ENCODE measurements at places on chromosomes 16 and 17. TPM values are rescaled to one million over a fixed set of nuclear protein-coding genes. Genes with fewer than 3 reads are reported as not detected.

DNA sequence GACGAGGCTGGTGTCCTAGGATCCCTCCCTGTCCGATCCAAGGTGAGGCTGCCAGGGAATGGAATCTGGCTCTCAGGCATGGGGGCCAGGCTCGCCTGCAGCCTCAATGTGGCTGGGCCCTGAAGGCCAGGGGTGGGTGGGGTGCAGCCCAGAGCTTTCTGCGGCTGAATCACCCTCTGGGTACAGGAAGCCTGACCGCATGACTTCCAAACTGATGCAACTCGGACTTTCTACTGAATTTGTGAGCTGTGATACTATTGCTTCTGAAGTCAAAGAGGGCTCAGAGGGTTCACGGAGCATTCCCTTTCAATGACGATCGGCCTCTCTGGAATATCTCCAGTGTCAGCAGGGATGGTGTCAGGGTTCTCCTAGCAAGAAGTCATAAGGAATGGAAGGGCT is 123.7 kb downstream of the METRNL start:
- no peak for DNase-seq

DNA sequence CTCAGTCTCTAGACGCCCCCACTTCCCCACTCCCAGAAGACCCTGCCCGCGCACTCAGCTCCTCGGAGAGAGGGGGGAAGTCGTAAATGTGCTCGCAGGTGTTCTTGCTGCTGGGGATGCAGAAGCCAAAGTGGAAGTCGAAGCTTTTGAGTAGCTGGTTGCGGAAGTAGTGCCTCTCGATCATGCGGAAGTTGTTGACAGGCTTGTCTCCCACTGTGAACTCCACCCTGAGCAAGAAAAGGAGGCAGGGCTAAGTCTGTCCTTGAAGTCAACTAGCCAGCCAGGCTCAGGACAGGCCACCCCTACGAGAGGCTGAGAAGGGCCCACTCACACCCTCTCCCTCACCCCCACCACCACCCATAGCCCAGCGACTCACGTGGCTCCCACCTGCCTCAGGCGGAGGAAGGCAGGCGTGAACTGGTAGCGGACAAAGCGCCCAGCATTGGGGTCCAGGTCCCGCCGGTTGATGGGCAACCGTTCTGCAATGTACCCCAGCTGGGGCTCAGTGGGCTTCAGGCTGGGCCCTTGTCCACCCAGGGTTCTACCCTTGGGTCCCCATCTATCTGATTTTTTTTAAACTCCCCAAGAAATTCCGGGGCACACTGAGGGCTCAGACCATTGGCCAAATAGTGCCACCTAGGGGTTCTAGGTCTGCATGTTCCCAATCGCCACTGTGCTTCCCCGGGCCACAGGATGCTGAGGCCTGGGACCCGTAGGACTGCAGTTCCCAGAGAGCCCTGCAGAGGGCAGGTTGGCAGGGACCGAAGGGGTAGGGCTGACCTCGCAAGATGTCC is 4.6 kb downstream of the UNC119 start:
- peak; percentile 73 for DNase-seq

DNA sequence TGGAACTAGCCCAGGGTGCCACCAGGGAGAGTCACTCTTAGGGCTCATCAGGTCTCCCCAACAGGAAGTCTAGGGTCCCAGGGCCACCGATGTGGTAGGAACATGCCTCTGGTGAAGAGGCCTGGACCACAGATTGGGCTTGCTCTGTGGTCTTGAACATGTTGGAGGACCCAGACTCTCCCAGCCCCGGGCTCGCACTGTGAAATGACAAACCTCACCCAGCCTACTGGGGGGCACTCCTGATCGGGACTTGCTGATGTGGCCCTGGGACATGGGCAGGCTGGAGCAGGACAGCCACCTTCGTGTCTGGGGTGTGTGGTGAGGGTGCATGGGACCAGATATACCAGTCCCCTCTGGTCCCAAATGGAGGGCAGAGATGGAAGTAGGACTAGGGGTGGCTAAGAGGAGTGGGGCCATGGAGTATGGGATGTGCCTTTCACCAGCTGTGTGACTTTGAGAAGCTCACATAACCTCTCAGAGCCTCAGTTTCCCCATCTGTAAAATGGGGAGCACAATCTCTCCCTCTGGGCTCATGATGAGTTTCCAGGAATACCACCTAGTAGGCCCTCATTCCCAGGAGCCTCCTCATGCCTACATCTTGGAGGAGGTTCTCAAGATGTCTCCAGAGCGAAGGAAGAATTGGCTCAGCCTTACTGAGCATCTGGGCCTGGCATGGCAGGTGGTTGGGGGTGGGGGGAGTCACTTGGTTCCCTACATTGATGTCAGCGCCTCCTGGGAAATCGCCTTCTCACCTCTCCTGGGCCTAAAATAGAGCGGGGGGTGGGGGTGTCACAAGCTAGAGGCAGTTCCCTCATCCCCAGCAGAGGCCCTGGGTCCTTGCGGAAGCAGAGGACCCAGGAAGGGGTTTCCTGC is 1.5 kb upstream of the ADAM11 start:
- peak; percentile 40 for DNase-seq

DNA sequence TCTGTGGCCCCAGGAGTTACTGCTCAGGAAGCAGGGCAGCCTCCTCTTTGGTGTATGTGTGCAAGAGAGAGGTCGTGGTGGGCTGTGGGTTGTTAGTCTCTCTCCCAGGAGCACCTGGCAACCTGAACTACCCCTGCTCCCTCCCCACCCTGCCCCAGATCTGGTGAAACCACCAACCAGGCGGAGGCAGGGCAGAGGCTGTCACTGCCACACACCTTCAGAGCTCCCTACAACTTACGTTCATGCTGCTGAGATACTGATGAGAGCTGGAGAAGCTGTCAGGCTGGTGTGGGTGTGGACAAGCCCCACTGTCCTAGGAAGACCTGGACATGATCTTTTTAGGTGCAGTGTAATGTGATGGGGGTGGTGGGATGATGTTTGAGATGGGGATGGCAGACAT is 24.3 kb downstream of the GOSR2 start:
- no peak for DNase-seq

- no peak for DNase-seq
Observed at GRCh38 chr17:63095459-63095858, 129.4 kb downstream of the TANC2 start.

DNA sequence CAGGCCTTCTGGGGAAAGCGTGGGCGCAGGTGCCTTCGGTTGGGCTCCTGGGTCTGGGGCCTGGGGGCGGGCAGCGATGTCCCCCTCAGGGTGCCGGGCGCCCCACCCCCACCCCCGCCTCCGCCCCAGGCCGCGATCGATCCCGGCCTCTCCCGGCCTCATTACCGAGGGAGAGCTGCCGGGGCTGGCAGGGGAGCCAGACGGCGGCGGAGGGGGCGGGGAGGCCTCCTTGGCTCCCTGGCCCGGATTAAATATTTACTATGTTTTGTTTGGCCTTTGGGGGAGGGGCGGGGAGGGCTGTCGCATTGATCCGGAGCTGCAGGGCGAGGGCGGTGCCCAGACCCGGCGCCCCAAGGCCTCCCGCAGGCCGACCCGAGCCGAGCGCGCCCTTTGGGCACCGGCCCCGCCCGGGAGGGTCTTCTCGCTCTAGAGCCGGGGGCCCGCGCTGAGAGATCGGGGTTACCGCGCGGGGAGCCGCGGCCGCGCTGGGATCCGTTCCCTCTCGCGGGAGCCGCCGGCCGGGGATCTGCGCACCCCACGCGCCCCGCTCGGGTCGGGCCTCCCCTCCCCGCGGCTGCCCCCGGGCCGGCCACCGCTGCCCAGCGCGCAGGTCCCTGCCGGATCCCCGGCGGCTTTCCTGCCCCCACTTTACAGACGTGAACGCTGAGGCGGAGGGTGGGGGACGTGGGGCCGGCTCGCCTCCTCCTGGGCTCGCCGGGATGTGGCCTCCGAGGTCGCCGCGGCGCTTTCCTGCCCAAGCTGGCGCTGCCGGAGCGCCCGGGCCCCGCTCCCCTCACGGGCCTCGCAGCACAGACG is 27.0 kb downstream of the RTN4RL1 start:
- DNase-seq, result no peak

GRCh38 chr16:16032271-16032979 is 83.0 kb downstream of the ABCC1 start:
- DNase-seq, result no peak

- no peak for DNase-seq
Observed at GRCh38 chr17:73337330-73337710, 25.5 kb upstream of the CDC42EP4 start.

GRCh38 chr16:90026135-90026534 is 6.9 kb upstream of the DBNDD1 start:
- no peak for DNase-seq

- no peak for DNase-seq
Observed at GRCh38 chr16:49543631-49543946, 170.0 kb downstream of the C16orf78 start.

DNA sequence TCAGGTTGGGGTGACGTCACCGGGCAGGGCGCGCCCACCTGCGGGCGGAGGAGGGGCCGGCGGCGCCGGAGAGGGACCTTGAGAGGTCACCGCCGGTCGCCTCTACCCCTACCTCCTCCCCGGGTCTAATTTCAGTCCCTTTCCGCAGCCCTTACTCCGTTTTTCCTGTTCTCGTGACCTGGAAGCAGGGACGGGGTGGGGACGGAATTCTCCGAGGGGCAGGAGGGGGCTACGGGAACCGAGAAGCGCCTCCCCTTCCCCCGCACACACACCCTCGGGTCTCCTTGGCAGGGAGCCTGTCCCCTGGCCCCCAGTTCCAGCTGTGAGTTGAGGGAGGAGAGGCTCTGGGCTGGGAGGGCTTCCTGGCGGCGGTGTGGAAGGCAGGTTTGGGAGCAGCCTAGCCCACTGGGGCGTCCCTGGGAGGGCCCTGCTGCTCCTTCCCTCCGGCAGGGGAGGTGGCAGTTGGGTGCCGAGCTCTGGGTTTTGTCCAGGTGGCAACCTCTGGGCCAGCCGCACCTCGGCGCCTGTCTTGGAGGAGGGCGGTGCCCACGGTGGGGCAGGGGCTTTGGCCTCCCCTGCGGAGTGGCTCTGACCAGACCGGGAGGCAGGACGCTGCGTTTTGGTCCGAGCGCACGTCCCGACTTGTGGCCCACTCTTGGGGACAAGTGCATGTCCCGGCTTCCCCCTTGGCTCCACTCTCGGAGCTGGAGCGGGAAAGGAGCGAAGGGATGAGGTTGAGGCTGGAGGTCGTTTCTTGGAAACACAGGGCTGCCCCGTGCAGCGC is 773 bp downstream of the SYNGR3 start:
- DNase-seq, result no peak

GRCh38 chr17:17305281-17305801 is 2.2 kb downstream of the NT5M start:
- DNase-seq, result no peak

GRCh38 chr16:84579936-84580335 is 37.9 kb downstream of the COTL1 start:
- no peak for DNase-seq

- DNase-seq, result no peak
Observed at GRCh38 chr16:50712560-50712898, 19.1 kb downstream of the NOD2 start.

DNA sequence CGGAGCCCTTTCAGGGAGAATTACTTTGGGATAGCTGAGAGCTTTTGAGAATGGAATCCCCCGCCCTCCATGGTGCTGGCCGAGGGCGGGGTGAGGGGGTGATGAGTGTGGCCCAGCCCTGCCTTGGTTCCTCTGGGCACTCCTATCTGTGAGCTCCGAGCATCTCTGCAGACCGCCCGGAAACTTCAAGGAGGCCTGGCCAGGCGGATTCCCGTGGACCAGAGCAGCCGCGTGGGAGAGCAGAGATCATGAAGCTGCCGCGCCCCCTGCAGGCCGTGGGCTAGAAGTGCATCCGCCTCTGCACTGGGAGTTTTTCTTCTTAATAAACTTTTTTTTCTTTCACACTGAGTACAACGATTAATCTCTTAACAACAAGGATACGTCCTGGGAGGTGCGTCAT is 392.9 kb upstream of the EEF2KMT start:
- DNase-seq, result peak; percentile 6

GRCh38 chr17:5354886-5355415 is 64.5 kb downstream of the NUP88 start:
- no peak for DNase-seq

GRCh38 chr17:62648956-62649294 is 21.5 kb downstream of the MRC2 start:
- no peak for DNase-seq

DNA sequence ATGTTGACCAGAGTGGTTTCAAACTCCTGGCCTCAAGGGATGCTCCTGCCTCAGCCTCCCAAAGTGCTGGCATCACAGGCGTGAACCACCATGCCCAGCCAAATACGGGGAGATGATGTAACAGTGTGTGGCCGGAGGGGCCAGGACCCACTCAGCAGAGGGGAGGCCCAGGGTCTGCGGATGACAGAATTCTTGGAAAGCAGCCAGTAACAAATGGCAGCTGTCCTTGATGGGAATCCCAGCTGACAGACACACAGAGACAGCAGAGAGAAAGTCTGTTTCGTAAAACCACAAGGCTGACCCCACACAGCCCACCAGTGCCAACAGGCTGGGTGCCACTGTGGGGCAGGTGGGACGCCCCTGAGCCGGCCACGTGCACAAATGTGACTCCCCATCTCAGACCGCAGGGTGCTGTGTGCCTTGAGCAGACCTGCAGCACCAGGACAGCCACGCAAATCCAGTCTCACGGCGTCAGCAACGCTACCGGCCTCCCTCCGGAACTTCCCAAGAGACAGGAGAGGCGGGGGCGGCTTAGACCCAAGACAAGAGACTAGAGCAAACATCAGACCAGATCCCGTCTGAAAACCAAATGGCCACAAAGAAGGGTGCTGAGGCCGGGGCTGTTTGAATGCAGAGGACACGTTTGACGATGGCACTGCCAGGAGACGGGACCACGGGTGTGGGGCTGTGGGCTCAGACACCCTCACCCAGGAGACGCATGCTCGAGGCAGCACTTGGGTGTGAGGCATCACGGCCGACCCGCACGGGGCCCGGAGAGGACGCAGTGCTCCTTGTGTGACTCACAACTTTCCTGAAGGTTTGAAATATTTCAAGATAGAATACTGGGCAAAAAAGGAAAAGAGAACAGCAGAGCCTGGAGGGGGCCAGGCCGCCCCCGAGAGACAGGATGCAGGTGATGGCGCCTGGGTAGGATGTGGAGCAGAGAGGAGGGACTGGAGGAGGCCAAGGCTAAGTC is 24.6 kb downstream of the CTU2 start:
- DNase-seq, result no peak

- DNase-seq, result peak; percentile 80
Observed at GRCh38 chr17:83058266-83058798, 21.1 kb upstream of the METRNL start.

GRCh38 chr16:31430380-31431052 is 2.4 kb upstream of the COX6A2 start:
- no peak for DNase-seq

The AURKB gene
- not detected for total RNA-seq

The SLC5A11 gene
- total RNA-seq, result not detected

The GJD3 gene
- 1.5 TPM for total RNA-seq

The GUCY2D gene
- 0.53 TPM for total RNA-seq

The ENPP7 gene
- not detected for total RNA-seq

The KLHDC4 gene
- 15.3 TPM for total RNA-seq

The CDH5 gene
- total RNA-seq, result 81.2 TPM

The HBZ gene
- not detected for total RNA-seq

The TBC1D3B gene
- 2.5 TPM for total RNA-seq

The ERN2 gene
- not detected for total RNA-seq

The PVALEF gene
- total RNA-seq, result not detected

Measured in heart right ventricle (tissue), 16 donors.